Right forelimb (tissue), 1 donor: ENCODE measurements at places on chromosomes 12 and 14.

GRCh38 chr14:29273513-29273912 lies 506.9 kb downstream of the FOXG1 start:
- no peak for DNase-seq

GRCh38 chr12:48388460-48388859 lies 37.7 kb upstream of the ZNF641 start:
- no peak for DNase-seq

DNA sequence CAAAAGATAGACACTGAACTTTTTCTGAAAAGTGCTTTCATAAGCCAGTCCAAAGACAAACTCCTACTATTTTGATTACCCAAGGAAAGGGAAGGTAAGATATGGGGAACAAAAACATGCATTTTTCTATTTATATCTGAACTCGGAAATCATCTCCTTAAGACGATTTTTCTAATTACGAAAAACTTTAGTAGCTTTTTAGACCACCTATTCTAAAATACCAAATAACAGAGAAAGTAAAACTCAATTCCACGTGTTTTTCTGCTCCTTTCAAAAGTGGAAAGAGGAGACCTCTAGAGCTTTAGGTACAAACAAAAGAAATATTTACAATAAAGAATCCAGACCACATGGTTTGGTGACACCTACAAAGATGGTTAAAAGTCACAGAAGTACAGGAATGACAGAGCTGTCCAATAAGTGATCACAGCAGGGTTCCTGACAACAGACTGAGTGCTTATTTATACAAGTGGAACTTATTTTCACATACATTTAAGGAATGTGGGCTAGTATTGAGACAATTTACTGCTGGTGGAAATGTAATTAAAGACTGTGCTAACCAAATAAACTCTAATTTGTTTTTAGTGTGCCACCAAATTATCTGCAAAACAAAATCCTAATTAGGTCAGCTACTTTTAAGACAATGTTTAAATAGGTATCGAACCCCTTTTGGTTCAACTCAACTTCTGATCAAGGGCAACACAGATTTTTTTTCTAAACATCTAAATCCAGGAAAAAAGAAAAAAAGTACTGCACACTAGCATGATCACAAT lies 2.4 kb downstream of the LRIG3 start:
- DNase-seq = no peak

- DNase-seq = no peak
Measured at GRCh38 chr14:32980178-32980901, 41.7 kb downstream of the NPAS3 start.

DNA sequence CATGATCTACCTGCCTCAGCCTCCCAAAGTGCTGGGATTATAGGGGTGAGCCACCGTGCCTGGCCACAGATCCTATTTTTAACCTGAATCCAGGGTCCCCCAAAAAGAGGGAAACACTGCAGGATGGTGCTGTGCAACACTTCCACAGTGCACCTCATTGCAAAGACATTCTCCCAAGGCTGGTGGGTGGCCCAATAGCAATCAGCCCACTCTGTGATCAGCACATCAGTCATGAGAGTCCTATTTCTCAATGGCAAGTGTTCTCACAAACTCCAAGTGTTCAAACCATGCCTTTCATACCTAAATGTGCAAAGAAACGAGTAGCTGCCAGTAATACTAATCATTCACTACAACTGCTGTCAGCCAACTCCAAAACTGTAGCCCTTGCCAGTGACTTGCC lies 612.9 kb downstream of the CCER1 start:
- no peak for DNase-seq
